Epithelial cell of proximal tubule (primary cell): ENCODE measurements at places on chromosomes 7 and 10.

- no peak for DNase-seq
Measured at GRCh38 chr10:119362122-119362521, 154.8 kb downstream of the GRK5 start.

GRCh38 chr10:63157845-63158624 is 24.9 kb downstream of the NRBF2 start:
- peak; percentile 54 for DNase-seq

DNA sequence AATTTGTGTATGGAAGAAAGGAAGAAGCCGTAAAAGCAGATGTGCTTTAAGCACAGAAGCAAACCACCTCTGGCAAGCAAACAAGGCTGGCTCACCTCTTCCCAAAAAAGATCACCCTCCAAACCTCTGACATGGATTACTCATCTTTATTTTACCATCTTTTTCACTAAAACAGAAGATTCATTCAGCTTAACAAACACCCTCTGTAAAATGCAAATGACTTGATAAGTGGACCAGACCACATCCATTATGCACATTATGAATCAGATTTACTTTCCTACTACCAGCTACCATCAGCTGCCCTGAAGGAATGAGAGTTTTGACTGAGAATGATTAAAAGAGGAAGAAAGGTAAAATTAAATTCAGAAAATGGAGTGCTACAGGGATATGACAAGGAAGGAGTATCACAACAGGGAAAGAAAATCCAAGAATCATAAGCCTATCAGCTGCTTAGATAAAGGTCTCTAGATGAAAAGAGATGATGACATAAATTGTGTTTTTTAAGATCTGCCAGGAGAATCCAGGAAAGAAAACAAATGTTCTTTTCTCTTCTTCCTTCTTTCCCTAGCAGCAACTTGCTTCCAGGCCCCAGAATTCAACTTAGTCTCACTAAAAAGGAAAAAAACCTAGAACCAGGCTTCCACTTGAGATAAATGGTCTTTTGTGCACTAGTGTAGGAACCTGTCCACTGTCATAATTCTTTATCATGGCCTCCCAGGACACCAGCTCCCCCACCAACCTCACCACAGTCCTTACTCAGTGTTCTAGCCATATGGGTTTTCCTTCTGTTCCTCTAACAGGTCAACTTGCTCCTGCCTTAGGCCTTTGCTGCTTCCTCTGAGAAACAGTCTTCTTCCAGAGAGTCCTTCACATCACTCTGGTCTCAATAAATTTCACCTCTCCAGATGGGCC is 47.4 kb downstream of the JAZF1 start:
- no peak for DNase-seq

DNA sequence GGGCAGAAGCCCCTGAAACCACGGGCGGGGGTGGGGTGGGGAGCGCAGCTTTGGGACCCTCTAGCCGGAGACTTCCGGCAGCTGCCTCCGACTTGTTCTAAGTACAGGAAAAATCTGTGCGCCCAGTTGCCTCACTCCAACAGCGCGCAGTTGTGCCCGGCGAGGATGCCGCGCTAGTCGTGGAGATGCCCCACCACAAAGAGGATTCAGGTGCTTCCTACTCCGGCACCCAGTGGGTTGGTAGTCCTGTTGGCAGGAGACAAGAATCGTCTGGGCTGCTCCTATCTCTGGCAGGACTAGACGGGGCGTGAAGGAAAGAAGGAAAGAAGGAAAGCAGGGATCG is 465 bp upstream of the NPY start:
- no peak for DNase-seq

DNA sequence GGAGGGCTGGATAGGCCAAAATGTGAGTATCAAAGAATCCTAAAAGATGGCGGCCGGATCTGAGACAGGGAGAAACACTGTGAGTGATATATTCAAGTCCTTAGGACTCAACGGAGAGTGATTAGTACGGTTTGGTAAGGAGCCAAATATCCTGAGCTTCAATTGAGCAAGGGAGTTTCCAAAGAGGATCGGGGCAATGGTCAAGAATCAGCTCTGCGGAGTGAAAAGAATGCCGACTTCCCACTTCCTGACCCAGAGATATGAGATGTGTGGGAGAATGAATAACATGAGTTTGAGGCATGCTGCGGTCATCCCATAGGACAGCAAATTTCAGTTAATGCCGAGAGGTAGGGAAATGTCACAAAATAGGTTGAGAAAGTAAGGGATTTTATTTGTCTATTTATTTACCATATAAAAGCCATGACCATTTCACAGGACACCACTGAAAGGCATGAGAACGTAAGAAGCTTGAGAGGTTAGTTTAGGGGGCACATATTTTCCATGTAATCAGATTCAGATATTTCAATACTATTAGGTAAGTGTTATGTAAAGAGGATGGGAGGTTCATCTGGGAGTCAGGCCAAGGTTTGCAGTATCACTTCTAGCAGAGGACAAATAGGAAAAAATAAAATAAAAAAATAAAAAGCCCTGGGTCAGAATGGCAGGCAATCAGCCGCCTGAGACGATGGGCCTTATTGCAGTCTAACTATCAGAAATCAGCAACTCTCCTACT is 165.6 kb downstream of the HGF start:
- DNase-seq: peak; percentile 99

DNA sequence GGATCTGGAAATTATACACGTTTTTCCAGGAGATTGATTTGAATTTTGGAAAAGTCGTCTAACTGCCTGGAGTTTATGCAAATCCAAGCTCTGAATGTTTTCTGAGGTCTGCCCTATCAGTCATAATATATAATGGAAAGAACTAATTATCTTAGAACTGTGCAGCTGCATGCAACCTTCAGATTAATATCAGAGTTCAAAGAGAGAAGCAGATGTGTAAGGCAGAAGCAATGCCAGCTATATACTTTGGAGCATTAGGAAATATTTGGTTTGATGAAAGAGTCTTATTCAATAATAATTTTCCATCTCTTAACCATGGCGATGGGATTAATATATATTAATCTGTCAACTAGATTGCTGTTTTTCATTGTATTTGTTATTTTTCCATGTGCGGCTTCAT is 500.9 kb downstream of the NEBL start:
- no peak for DNase-seq

- DNase-seq: no peak
Measured at GRCh38 chr7:18995270-18995671, 122.2 kb downstream of the TWIST1 start.

DNA sequence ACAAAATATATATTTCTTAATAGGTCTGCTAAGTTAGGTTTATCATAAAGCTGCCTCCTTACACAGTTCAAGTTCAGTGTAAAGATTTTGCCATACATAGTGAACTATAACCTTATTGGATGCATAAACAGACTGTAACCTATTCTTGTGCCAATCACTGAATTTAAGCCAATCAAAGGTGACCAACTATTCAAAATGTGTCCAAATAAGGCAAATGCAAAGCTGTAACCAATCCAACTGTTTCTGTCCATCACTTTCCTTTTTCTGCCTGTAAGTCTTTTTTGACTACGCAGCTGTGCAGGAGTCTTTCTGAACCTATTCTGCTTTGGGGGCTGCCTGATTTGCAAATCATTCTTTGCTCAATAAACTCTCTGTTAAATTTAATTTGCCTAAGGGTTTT is 11.6 kb upstream of the DNMBP start:
- no peak for DNase-seq

- no peak for DNase-seq
Measured at GRCh38 chr7:94908323-94909178, 1.2 kb downstream of the PPP1R9A start.

- no peak for DNase-seq
Measured at GRCh38 chr7:74439541-74439940, 14.2 kb upstream of the GTF2IRD1 start.

- no peak for DNase-seq
Measured at GRCh38 chr7:27209933-27210440, 10.1 kb upstream of the HOXA13 start.

DNA sequence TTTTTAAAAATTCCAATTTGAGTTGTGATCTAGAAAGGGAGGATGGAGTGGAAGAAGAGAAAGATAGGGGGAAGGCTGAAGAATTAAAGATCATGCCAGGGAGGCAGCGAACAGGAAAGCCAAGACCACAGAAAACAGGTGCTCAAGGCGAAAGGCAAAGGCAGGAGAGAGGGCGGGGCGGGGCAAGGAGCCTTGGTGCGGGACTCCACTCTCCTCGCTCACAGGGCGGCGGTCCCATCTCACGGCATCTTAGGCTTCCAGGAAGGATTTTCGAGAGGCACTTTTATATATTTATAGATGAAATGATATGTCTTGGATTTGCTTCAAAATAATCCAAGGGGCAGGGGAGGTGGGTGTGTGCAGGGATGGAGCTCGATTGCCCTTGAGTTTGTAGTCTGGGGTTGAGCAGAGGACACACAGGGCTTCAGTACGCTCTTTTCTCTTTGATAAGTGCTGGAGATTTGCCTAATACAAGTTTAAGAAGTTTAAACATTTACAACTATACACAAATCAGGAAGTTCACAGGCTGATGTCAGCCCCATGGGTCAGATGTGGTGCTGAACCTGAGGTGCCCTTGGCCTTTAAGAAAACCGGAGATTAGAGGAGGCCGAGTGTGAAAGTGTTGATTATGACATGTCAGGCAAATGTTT is 161.1 kb downstream of the PRKAG2 start:
- DNase-seq: no peak

DNA sequence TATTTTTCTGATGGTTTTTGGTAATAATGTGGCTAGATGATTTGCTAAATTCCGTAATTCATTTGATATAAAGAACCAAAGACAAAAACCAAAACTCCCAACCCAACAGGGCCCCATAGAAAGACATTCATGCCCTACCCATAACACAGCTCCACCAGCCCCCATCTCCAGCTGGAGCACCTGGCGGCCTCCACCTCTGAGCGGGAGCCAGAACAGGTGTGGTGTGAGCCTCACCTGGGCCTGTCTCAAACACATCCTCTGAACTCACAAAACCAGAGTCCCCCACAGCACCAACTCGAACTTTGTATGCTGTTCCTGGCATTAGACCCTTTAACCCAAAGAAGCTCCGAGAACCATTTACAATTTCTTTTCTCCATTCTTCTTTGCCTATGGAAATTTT is 36.5 kb upstream of the LAMB4 start:
- no peak for DNase-seq

GRCh38 chr10:74071157-74071556 is 73.2 kb downstream of the VCL start:
- no peak for DNase-seq

- no peak for DNase-seq
Measured at GRCh38 chr7:20597339-20597738, 18.1 kb upstream of the ABCB5 start.

GRCh38 chr10:60573336-60573735 is 183.7 kb upstream of the ANK3 start:
- peak; percentile 38 for DNase-seq

DNA sequence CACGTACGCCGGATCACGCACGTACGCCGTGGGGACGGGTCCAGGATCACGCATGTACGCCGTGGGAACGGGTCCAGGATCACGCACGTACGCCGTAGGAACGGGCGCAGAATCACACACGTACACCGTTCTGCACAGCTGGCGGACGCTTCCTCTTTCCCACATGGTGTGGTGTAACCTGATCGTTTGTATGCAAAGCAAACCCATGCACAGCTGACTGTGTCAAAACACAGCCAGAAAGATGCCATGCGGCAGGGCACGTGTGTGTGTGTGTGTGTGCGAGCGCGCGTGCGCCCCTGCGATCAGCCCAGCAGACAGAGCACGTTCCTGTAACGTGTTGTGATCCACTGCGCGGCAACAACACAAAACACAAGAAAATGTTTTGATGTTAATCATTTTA is 573.6 kb downstream of the DNAJB6 start:
- no peak for DNase-seq

GRCh38 chr7:130982160-130982638 is 248.2 kb upstream of the KLF14 start:
- no peak for DNase-seq

DNA sequence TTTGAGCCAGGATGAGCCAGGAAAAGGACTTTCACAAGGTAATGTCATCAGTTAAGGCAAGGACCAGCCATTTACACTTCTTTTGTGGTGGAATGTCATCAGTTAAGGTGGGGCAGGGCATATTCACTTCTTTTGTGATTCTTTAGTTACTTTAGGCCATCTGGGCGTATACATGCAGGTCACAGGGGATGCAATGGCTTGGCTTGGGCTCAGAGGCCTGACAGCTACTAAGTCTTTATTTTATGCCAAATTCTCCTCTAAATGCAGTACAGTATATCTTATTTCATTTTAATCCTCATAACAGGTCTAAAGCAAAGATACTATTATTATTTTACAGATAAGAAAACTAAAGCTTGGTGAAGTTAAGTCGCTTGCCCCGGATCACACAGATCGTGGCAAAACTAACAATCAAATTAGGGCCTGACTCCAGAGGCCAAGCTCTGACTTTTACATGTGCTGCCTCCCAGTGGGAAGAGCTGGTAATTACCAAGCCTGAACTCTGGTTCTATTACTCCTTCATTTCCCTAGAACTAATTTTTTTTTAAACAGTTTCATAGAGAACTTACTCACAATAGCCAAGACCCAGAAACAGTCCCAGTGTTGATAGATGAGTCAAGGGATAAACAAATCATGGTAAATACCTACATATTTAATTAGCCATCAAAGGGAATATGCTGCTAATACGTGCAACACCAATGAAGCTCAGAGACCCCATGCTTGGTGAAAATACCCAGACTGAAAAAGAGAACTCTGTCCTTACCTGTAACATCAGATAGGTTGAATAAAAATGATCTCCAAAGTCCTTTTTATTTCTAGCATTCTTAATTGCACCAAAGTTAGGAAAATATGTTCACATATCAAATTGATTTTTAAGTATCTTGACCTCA is 35.4 kb downstream of the C7orf25 start:
- DNase-seq: no peak

GRCh38 chr10:98006266-98006665 is 24.2 kb downstream of the CRTAC1 start:
- DNase-seq: no peak

DNA sequence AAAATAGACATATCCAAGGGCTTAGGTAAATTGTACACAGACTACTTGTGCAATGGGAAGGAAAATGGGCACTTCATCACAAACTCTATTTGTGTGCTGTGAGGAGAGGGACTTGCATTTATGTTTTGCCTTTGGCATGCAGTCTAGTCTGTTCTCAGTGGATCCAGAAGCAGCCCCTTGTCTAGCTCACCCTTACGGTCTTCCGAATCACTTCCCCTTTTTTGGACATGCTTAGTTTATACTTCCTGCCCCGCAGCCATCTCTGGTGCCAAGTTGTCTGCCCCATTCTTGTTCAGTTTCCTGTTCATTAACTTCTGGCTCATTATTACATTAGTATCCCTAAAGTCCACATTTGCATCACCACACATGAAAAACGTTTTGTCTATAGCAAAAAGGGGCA is 161.6 kb downstream of the NRCAM start:
- DNase-seq: no peak

- DNase-seq: no peak
Measured at GRCh38 chr10:98258683-98259454, 9.1 kb downstream of the LOXL4 start.

GRCh38 chr10:85789982-85790789 is 576.4 kb downstream of the GRID1 start:
- DNase-seq: no peak

- no peak for DNase-seq
Measured at GRCh38 chr7:102264367-102264891, 22.2 kb upstream of the SH2B2 start.
